Choroid plexus epithelial cell (primary cell): ENCODE measurements at places on chromosomes 12 and 14.

DNA sequence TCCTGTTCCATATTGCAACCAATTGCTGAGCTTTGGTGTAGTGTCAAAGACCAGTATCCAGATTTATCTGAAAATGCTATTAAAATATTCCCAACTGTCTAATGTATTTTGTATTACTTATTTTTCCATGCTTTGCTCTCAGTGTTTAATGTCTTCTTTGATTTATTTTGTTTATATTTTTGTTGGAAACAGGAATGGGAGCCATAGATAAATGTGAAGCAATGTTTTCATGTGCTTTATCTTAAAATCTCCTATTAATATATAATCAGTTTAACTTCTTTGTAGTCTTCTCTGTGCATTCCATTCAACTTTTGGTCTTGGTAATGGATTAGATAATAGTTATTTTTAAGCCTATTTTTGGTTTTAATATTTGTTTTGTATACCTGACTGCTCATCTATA, 8.8 kb downstream of the RAP1B start:
- no peak for DNase-seq

DNA sequence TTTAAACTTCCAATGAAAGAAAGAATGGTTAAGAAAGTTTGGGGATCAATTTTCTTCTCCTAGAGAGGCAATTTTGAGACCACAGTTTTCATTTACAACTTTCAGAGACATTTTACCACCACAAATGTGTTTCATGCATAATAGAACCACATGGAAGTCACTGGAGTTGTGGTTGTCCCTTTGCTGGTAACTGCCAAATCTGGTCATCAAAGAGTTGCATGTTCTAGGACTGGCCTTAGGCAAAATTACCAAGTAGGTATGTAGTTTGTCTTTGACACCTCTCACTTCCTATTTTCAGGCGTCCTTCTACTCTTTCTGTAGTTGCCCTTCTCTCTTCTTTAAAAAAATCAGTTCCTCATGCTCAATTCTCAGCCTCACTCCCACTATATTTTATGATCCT, 54.3 kb upstream of the TMX1 start:
- DNase-seq: no peak

- no peak for DNase-seq
These were observed 27.3 kb downstream of the RILPL1 start for GRCh38 chr12:123506059-123506842.

GRCh38 chr14:94598816-94599655, 13.2 kb upstream of the SERPINA3 start:
- DNase-seq: peak; percentile 99

GRCh38 chr12:91023326-91024004, 18.7 kb upstream of the EPYC start:
- DNase-seq: peak; percentile 91

- peak; percentile 58 for DNase-seq
These were observed 196.6 kb downstream of the SLC25A21 start for GRCh38 chr14:36975834-36976233.
